ENCODE measurements at places on chromosomes 1 and 21.

DNA sequence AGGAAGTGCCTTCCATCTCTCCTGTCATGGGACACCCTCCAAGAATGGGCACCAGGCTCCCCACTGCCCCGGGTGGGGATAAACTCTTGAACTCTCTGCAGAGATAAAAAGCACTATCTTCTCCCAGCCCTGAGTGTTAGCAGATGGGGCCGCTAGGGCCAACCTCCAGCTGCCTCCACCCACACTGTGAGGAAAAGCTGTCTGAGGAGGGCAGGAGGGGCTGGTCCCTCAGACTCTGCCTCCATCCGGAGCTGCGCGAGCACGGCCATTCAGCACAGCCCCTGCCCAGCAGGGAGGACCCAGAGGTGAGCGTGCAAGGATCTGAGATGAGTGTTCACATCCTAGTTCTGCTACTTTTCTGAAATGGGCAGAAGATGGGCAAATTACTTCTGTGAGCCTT lies 51.8 kb upstream of the TRABD2B start:
- no peak for DNase-seq

- DNase-seq = no peak
Measured at GRCh38 chr1:177209357-177209756, 38.6 kb downstream of the BRINP2 start.

DNA sequence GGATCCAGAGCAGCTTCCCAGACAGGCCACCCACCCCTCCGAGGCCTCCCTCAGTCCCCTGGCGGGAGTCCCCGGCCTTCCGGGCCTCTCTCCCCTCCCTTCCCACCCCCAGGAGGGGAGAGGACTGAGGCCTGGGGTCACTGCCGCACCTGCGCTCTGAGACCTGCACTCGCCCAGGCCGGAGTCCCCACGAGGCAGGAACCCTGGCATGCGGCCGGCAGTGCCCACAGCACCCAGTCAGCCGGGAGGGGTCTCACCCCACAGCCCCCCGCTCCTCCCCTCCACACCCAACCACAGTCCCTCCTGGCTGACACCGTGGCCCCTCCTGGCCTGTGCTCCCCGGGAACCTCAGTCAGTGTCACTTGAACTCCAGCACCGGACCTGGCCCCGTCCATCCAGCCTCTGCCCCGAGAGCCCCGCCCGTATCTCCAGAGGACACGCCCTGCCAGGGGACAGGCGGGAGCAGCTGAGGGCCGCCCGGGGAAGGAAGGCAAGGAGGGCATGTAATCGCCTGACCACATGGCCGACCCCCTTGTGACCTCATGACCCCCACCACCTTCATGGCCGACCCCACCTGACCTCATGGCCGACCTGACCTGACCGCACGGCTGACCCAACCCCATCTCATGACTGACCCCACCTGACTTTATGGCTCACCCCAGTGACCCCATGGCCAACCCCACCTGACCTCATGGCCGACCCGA lies 28.7 kb upstream of the TTLL10 start:
- no peak for DNase-seq

- DNase-seq = no peak
Measured at GRCh38 chr1:206951318-206952100, 5.2 kb upstream of the PIGR start.

- no peak for DNase-seq
Measured at GRCh38 chr21:43278766-43279577, 110.2 kb downstream of the CRYAA start.

DNA sequence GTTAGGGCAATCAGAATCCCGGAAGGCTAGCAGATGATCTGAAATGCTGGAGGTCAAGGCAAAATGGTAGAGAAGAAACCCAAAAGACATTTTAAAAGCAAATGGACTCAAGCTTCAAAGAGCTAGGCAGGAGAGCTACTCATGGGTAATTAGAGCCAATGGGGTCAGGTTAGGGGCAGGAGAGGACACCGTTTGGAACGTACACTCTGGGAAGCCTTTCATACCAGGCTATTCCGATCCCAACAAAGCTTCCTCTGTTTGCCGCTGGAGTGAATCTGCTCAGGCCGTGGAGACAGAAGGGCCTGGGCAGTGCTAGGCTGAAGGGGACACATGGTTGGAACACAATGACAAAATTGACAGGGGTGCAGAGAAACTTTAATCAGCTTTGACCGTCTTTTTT lies 346.6 kb downstream of the RPS6KC1 start:
- no peak for DNase-seq

DNA sequence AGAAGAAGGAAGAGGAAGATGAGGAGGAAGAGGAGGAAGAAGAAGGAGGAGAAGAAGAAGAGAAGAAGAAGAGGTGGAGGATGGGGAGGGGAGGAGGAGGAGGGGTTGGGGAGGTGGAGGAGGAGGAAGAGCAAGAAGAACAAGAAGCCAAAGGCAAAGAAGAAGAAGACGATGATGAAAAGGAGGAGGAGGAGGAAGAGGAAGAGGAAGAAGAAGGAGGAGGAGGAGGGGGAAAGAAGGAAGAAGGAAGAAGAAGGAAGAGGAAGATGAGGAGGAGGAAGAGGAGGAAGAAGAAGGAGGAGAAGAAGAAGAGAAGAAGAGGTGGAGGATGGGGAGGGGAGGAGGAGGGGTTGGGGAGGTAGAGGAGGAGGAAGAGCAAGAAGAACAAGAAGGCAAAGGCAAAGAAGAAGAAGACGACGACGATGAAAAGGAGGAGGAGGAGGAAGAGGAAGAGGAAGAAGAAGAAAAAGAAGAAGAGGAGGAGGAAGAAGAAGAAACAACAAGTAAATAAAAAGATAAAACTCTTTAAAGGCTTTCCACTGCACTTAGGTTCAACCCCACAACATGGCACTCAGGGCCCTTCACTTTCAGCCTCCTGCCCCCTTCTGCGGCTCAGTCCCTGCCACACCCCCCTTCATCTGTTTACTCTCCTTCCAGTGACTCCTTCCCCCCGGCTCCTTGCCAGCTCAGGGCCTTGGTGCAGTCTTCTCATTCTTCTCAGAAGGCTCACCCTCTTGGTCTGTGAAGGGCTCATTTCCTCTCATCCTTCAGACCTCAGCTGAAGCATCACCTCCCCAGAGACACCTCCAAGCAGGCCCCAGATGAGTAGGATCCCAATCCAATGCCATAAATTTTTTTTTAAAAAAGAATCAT lies 114.0 kb downstream of the KCNN3 start:
- no peak for DNase-seq

- no peak for DNase-seq
Measured at GRCh38 chr1:1183833-1184775, 10.4 kb downstream of the TTLL10 start.

DNA sequence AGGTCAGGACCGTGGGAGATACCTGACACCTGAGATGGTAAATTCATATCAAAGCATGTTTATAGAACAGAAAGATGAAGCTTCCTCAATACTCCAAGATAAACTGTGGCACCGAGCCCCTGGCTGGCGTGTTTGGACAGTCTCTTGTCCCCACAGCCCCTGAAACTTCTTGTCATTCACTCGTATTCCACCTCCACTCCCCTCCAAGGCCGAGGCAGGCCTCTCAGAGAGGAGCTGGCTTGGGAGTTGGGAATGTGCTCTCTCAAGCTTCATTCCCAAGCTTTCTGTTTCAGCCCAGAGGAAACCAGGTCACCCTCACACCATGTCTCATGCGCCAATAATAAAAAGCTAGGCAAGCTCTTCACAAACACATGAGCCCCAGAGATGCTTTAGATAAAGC lies 86.1 kb downstream of the NPHP4 start:
- DNase-seq = no peak

DNA sequence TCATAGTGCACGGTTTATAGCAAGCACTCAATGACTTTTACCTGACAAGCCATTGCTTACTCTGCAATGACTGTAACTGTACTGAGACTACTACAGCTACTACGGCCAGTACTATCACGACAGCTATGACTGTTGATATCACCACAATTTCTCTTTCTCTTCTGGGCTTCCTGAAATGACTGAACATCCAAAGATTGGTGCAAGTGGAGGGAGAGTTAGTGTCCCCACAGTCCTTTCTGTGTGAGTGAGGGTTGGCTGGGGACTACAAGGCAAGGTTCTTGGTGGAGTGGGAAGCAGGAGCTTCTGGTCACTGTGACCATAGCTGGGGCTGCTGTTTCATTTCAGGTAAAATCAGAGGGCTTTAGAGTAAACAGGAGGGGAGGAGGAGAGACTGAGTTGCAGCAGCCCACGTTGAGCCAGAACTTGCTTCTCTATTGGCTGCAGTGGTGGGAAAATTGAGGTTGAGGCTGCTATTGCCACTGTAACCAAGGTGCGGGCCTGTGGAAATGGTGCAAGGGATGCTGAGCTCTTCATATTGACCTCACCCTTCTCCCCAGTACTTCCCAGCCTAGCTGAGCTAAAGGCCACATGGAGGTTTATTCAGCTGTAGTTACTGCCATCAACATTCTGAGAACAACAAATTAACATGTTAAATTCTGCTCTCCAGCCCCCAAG lies 14.1 kb upstream of the IL10 start:
- no peak for DNase-seq

GRCh38 chr1:222596696-222597095 lies 7.0 kb upstream of the TAF1A start:
- DNase-seq = no peak

DNA sequence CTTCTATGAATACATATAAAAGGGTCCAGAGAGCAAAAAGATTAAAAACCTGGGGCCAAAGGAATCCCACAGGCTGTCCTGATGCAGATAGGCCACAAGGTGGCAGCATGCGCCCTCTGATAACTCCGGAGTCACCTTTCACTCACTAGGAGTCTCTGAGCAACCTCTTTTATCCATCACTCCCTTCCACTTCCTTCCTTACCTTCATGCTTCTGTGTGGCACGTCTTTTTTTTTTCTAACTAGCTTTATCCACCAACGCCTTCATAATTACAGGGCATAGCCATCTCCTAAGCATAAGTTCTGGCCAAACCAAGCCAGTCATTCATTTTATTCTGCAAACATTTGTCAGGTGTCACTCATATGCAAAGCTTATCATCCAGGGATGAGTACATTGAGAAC lies 3.9 kb upstream of the PGLYRP4 start:
- DNase-seq = peak; percentile 87

DNA sequence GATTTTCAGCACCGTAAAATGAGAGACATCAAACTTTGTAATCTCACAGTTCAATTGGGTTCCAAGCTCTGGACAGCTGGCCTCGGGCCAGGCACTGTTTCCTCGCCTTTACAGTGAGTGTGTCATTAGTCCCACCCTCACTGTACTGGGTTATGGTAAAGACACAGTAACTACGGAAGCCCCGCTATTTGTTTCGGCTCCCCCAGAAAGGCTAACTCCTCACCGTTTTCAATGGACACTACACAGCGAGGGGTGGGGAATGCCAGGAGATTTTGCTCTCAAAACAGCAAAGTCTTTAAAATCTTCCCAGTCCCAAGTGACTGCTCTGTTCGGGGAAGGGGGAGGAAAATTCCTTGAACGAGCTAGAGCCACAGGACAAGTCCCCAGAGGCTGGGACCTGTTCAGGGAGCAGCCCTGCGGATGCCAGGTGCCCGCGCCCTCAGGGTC lies 757 bp upstream of the SPSB1 start:
- no peak for DNase-seq

DNA sequence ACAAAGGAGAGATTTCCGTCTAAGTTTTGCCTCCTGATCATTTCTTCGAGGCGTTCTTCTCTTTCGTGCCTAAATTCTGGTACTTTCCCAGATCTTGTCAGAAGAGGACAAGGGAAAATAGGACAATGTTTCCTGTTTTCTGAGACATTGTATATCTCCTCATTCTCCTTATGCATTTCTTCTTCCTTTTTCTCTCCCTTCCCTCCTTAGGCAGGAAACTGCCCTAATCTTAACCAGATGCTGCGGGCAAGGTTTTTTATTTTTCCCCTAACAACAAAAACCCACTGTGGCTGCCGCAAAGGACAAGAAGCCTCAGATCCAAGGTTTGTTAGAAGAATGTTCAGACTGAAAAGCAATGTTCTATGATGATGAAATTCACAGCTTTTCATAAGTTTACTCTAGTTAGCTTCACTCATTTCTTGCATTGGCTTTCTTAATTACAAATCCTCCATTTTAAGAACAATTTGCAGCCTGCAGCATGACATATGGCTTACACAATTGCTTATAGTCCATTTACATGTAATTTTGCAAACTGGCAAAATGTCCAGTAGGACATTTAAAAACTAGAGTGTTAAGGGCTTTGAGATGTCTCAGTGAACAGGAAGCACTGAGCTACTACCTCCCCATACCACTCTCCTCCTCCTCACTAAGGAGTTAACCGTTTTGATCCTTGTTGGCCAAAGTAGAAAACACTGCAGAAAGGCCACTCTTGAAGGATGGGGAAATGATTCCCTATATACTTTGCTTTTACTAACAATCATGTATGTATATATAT lies 624 bp downstream of the CTSK start:
- DNase-seq = no peak

DNA sequence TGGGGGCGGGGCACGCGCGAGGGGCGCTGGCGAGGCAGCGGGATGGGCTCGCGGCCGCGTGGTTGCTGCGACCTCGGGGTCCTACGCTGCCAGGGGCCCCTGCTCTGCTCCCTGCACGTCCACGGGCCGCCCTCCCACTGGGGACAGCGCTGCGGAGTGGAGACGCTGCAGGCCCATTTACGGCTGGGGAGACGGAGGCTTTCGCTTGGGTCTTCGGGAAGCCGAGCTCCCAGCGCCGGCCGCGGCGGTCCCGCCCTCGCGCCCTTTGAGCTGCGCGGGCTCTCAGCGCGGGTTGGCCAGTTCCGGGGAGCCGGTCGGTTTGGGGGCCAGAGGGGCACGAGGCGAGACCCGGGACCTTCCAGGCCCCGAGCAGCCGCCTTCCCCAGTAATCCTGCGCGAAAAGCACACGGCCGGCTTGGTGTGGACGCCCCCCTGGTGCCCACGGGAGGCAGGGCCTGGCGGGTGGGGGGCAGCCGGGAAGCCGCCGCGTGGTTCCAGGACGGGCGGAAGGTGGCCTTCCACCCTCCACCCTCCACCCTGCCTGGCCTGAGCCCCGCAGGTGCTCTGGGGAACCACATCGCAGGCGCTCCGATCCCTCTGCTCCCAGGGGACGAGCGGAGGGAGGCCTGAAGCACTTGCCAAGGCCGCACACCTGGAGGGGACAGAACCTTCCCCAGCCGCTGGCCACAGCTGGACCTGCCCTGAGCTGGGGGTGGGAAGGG lies 570 bp upstream of the PEX10 start:
- peak; percentile 30 for DNase-seq

DNA sequence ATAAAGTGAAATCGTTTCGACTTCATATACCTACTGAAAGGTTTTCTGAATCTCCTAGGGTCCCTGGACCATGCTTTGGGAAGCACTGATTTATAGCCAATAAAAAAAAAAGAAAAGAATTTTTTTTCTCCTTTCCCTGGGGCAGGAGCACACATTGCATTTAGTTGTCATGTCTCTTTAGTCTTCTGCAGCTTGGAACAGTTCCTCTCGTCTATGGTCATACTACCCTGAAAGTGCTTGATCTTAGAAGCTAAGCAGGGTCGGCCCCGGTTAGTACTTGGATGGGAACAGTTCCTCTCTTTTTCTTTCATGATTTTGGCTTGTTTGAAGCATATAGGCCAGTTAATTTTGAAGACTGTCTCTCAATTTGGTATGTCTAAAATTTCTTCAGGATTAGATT lies 3.7 kb upstream of the SERPINC1 start:
- no peak for DNase-seq

GRCh38 chr1:116817582-116818064 lies 63.4 kb downstream of the CD2 start:
- peak; percentile 49 for DNase-seq
